ENCODE measurements at places on chromosomes 4 and X.

GRCh38 chr4:40395908-40396793 is 61.0 kb downstream of the CHRNA9 start:
- DNase-seq = no peak

DNA sequence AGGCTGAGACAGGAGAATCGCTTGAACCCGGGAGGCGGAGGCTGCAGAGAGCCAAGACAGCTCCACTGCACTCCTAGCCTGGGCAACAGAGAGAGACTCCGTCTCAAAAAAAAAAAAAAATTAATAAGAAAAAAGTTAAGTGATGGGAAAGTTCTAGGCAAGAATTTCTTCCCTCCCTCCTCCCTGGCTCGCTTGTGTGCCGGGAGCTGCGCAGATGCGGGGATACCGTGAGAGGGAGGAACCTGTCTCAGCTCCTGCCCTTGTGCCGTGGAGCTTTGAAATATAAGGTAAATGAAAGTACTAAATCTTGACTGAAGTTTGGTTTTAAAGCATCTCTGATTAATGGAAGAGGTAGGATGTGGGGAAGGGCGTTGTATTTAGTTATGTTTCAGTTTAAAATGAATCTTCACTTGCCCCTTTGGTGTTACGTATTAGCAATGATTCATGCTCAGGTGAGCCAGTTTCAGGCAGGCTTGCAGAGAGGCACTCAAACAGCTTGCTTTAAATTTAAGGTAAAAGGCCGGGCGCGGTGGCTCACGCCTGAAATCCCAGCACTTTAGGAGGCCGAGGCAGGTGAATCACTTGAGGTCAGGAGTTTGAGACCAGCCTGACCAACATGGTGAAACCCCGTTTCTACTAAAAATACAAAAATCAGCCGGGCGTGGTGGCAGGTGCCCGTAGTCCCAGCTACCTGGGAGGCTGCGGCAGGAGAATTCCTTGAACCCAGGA is 1.4 kb upstream of the UFSP2 start:
- no peak for DNase-seq

DNA sequence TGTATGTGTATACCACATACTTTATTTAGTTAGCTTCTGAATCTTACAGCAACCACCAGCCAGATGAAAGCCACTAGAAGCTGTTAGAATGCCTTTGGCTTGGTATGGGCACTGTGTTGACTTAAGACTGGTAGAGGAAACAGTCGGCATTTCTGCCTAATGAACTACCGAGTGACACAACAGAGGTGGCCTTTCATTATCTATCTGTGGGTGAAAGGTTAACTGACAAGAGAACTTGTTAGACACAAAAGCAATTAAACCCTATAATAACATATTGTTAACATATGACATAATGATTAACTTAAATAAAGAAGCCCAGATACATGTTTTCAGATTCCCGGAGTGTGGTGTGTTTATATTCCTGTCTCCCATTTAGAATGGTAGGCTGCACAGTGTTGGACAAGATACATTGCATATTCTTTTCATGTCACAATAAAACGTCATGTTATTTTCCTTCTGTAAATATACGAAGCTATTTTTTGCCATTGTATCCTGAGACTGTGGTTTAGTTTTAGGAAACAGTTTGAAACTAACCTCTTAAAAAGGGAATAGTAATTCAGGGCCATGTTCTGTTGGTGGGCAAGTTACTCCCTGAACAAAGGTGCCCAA is 181.5 kb downstream of the SLIT2 start:
- no peak for DNase-seq

DNA sequence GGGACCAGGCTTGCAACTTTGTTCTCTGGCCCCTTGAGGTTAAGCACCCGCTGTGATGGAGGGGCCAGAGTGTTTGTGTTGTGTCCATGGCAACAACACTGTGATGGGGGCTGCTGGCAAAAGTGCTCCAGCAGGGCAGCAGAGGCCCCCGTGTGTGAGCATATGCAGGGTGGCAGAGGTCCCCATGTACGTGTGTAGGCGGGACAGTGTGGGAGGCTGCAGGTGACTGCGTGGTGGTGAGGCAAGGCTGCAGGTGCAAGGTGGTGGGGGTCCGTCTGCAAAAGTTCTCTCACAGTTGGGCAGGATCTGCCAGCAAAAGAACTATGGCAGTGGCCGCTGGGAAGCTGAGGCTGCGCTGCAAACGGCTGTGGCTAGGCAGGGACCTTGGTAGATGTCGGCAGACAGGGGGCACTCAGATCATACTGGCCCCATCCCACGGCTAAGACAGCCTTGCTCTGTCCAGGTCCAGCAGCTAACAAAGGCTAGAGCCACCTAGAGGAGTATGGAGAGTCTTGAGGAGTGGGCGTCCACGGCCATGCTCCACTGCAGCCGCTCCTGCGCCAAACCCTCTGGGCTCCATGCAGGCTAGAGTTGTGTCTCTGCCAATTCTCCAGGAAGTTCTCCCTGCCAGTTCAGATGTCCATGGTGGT is 46.8 kb upstream of the PASD1 start:
- no peak for DNase-seq

GRCh38 chr4:81060587-81061343 is 30.3 kb downstream of the BMP3 start:
- no peak for DNase-seq

- no peak for DNase-seq
Measured at GRCh38 chrX:43551590-43551989, 104.5 kb upstream of the MAOA start.

- no peak for DNase-seq
Measured at GRCh38 chr4:70000711-70001110, 4.9 kb downstream of the STATH start.

DNA sequence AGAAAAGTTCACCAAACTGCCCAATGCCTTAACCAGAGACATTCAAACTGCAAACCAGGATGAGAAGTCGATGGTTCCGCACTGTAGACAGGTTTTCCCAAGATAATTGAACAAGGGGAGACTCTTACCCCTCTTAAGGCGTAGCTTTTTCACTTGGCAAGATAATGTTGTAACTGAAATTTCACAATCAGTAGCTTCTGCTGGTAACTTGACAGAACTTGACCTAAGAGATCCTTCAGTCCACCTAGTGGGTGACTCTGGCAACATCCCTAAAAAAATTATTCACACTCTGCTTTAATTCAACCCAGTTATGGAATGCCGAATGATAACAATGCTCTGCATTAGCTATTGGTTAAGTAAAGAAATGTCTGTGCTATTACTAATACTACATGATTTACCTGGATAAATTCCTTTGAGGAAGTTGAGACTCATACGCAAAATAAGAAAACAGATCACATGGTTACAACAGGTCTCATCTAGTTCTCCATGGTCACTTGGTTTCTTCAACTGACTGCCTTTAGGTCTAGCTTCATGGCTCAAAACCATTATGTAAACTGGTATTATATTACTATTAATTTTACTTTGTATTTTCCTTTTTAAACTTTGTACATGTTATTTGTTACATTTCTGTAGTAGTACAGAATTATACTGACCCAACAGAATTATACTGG is 9.1 kb downstream of the ELF2 start:
- DNase-seq = no peak

DNA sequence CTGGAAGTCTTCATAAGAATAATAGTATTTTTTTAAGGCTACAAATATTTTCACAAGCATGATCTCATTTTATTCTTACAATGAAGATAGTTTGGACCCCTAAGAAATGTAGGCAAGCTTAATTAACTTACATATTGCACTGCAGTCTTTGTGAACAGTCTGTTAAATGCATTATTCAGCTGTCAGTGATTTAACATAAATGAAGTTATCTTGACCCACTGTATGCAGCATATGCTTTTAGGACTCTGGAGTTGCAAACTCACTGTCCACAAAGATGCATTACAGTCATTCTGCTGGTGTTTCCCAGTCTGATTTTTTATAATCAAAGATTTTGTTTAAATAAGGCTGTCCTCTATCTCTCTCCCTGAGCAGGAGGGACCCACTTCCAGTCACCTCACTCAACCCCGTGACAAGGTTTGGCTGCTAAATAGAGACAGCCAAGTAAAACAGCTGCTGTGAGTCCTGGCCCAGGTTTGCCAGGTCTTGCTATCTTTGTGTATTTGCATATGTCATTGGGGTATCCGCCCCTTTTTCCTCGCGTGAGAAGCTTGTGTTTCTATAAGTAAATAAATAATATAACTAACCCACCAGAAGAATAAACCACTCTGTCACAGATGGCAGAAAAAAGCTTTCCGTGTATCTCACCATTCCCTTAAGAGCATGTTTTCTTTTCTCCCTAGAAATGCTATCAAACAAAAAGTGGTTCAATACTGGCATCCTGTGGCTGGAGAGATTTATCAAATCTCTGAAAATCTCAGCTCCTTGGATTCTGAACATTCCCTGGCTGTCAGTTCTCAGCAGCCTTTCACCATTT is 67.0 kb downstream of the SLC7A11 start:
- DNase-seq = no peak

DNA sequence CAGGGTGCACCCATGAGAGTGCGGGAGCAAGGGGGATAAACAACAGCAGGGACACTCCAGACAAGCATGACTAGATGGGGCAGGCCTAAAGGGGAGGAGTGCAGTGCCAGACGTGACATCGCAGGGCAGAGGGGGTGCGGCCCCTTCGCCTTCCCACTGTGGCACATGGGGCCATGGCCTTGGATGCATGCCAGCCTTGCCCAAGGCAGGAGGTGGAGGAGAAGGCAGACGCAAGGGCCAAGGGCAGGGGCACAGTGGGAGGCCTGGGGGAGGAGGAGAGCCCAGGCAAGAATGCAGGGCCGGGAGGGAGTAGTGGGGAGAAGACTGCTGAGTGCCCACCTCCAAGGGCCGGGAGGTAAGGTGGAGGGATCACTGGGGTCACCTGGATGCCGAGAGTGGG is 21.6 kb downstream of the PNMA6E start:
- DNase-seq = no peak

DNA sequence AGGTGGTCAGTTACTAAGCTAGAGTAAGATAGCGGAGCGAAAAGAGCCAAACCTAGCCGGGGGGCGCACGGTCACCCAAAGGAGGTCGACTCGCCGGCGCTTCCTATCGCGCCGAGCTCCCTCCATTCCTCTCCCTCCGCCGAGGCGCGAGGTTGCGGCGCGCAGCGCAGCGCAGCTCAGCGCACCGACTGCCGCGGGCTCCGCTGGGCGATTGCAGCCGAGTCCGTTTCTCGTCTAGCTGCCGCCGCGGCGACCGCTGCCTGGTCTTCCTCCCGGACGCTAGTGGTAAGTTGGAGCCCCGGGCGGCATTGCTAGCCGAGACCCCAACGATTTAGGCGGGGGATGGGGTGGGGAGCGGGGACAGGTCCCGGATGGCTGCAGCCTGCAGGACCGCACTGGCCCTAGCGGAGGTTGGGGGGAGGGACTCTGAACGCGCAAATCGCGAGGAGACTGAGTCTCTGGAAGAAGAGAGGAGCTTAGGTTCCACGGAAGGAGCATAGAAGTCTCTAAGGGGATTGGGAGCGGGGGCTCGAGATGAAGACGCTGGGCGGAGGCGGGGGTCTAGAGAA is 573 bp downstream of the HTR2C start:
- no peak for DNase-seq
